ENCODE measurements at places on chromosomes 11 and 22.

- no peak overlapping the region for H3K27ac ChIP-seq
- H3K4me3 ChIP-seq, result no peak overlapping the region
- H3K4me1 ChIP-seq, result no peaks in the 10 kb centered on the region
- no peaks in the 10 kb centered on the region for H3K27me3 ChIP-seq
- no peak for DNase-seq
- peaks cover 27% of the 10 kb centered on the region for H3K36me3 ChIP-seq
Measured at GRCh38 chr11:68370211-68371111, 58.1 kb downstream of the LRP5 start.

- no peak overlapping the region for H3K4me3 ChIP-seq
- H3K27me3 ChIP-seq, result peaks cover 7% of the 10 kb centered on the region
- H3K36me3 ChIP-seq, result no peaks in the 10 kb centered on the region
- no peaks in the 10 kb centered on the region for H3K4me1 ChIP-seq
- DNase-seq, result no peak
Measured at GRCh38 chr11:2724104-2724503, 24.3 kb upstream of the KCNQ1OT1 start.

- H3K4me1 ChIP-seq, result peaks cover 3% of the 10 kb centered on the region
- H3K36me3 ChIP-seq, result no peaks in the 10 kb centered on the region
- no peak overlapping the region for H3K27ac ChIP-seq
- H3K27me3 ChIP-seq, result no peaks in the 10 kb centered on the region
Measured at GRCh38 chr11:113906038-113906437, 1.4 kb downstream of the HTR3B start.

DNA sequence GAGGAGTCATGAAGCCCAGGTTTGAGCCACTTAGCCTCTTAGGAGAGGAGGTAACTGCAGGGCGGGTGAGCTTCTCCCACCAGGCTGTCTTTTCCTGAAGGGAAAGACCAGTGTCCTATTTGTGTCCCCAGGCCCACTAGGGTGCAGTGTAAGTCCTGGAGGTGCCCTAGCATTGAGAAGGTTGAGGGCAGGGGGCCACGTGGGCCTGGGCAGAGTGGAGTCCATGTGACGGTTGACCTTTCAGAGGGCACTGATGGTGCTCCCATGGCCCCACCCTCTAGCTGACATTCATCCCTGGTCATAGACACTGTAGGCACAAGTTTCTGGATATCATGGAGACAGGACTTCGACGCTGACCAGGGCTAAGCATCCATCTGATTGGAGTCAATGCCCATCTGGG, 44.1 kb upstream of the TP53I11 start:
- no peaks in the 10 kb centered on the region for H3K27me3 ChIP-seq
- H3K4me1 ChIP-seq, result no peaks in the 10 kb centered on the region
- H3K4me3 ChIP-seq, result no peak overlapping the region

DNA sequence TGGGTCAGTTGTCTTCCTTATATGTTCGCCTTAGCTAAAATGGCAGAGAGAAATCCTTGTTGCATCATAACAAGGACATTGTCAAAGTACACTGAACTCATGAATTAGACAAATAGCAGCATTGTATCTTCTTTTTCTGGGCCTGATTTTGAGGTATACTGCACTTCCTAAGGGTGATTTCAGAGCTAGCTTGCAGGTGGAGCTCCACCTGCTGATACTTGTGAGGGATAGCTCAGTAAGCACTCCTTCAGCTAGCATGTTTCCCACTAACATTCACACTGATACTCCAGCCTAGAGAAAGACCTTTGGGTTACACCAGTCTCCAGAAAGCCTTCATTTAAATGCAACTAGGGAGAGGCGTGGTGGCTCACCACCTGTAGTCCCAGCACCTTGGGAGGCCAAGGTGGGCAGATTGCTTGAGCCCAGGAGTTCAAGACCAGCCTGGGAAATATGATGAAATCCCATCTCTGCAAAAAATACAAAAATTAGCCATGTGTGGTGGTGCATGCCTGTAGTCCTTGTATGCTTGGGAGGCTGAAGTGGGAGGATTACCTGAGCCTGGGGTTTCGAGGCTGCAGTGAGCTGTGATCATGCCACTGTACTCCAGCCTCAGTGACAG, 29.8 kb downstream of the JAM3 start:
- no peaks in the 10 kb centered on the region for H3K4me1 ChIP-seq
- H3K36me3 ChIP-seq, result peaks cover 34% of the 10 kb centered on the region
- no peaks in the 10 kb centered on the region for H3K27me3 ChIP-seq
- no peak for DNase-seq

DNA sequence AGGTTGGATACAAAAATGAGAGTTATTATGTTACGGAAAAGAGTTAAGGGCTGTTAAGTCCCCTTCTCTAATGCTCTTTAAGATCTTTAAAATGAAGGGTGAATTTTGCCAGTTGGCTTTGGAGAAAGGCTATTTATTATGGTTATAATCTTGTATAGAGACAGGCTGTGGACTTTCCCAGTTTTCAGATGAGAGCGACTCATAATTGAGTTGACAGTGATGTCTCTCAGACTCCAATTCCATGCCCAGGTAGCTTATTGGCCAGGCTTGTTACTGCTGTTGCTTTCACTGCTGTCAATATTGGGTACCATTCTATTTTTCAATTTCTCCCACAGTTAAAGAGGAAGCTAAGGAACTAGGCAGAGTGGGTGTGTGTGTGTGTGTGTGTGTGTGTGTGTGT, 13.1 kb downstream of the ENDOD1 start:
- H3K27me3 ChIP-seq, result no peaks in the 10 kb centered on the region
- no peak overlapping the region for H3K4me3 ChIP-seq
- DNase-seq, result no peak
- no peaks in the 10 kb centered on the region for H3K4me1 ChIP-seq

DNA sequence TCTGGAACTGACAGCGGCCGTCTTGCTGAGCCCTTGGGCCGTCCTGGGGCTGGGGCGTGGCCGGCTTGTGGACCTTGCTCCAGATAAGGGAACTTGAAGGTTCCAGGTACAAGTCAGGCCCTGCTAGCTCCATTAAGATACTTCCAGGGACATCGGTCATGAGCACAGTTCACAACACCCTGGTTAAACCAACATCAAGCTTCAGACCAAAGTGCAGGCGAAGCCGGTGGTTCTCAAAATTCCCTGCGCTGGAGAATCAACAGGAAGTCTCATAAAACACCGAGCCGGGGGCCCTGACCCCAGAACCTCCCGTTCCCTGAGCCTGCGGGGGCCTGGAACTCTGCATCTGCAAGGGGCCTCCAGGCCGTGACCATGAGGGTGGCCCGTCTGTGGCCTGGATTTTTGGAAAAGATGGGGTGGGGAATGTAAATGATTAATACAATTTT, 1043.8 kb downstream of the BRD1 start:
- no peaks in the 10 kb centered on the region for H3K27me3 ChIP-seq
- no peak overlapping the region for H3K27ac ChIP-seq
- DNase-seq, result no peak
- peaks cover 4% of the 10 kb centered on the region for H3K4me1 ChIP-seq
- no peak overlapping the region for H3K4me3 ChIP-seq

- H3K4me3 ChIP-seq, result no peak overlapping the region
- DNase-seq, result no peak
- peaks cover 9% of the 10 kb centered on the region for H3K4me1 ChIP-seq
- H3K27me3 ChIP-seq, result no peaks in the 10 kb centered on the region
- no peak overlapping the region for H3K27ac ChIP-seq
Measured at GRCh38 chr22:30809086-30809485, 114.4 kb downstream of the OSBP2 start.

GRCh38 chr22:39913321-39913720, 12.4 kb downstream of the GRAP2 start:
- no peaks in the 10 kb centered on the region for H3K36me3 ChIP-seq
- no peaks in the 10 kb centered on the region for H3K4me1 ChIP-seq
- H3K27me3 ChIP-seq, result no peaks in the 10 kb centered on the region

DNA sequence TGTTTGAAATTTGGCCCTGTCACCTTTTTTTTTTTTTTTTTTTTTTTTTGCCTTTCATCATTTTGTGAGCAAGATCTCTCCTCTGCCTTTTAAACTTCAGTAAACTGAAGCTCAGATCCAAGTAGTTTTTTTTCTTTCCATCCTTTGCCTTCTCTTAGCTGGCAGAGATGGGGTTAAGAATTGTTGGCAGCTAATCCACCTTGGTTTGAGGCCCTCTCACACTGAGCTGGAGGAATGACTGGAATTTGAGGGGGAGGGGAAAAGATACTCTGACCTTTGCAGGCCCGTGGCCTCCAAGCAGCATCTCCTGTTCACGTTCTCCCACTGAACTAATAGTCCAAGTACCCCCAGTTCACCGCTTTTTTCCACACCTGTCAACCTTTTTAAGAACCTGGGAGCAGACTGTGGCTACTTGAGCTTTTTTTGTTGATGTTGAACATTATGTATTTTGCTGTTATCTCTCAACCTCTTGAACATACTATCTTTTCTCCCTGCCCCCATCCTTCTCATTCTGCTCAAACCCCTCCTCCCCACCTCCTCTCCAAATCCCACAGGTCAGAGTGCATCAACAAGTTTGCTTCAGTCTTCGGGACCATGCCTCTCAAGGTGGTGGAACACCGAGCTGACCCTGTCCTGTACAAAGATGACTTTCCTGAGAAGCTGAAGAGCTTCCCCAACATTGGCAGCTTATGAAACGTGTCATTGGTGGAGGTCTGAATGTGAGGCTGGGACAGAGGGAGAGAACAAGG, 66.2 kb downstream of the ALX4 start:
- H3K36me3 ChIP-seq, result peaks cover 23% of the 10 kb centered on the region
- peak overlapping the region; percentile 36 for H3K4me3 ChIP-seq
- peak; percentile 73 for DNase-seq
- peaks cover 13% of the 10 kb centered on the region for H3K4me1 ChIP-seq
- peak overlapping the region; percentile 25 for H3K27ac ChIP-seq

- H3K36me3 ChIP-seq, result peaks cover 4% of the 10 kb centered on the region
- no peaks in the 10 kb centered on the region for H3K27me3 ChIP-seq
- no peak overlapping the region for H3K4me3 ChIP-seq
Measured at GRCh38 chr11:96472085-96472484, 82.3 kb downstream of the JRKL start.

DNA sequence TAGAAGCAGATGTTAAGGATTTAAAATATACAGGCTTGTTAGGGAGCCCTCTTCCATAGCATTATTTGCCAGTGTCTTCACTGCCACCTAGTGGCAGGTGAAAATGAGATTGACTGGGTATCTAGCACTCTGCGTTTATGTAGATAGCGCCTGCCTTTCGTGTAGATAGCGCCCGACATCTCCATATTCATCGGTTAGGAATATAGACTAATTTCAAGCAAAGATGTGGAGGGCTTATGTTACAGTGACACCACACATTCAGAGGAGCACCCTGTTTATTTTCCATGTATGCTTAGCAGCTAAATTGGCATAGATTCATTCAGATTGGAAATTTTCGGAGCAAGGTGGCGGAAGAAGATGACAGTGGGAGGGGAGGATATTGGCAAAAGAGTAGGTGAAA, 72.0 kb downstream of the SLC5A12 start:
- H3K27me3 ChIP-seq, result no peaks in the 10 kb centered on the region
- H3K27ac ChIP-seq, result no peak overlapping the region
- H3K36me3 ChIP-seq, result no peaks in the 10 kb centered on the region
- DNase-seq, result peak; percentile 64

DNA sequence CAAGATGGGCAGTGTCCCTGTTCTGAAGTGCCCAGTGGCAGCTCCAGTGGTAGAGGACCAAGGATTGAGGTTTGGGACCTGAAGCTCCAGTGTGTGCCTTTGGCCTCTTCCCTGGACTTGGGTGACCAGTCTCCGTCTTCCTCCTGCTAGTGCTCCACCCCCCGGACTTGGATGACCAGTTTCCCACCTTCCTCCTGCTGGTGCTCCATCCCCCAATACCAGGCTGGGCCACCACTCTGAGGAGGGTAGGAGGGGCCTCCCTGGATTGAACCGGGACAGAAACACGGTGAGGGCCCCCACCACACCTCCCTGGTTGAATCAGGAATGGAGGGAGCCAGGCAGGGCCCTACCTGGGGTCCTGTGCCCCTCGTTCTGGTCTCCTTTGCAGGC, 10.9 kb upstream of the NEAT1 start:
- no peak for DNase-seq
- H3K27ac ChIP-seq, result no peak overlapping the region
- H3K36me3 ChIP-seq, result peaks cover 4% of the 10 kb centered on the region
- no peak overlapping the region for H3K4me3 ChIP-seq
- no peaks in the 10 kb centered on the region for H3K27me3 ChIP-seq
- H3K4me1 ChIP-seq, result no peaks in the 10 kb centered on the region

GRCh38 chr11:91199866-91200265, 977.0 kb upstream of the CHORDC1 start:
- no peak overlapping the region for H3K27ac ChIP-seq
- DNase-seq, result no peak
- H3K4me3 ChIP-seq, result no peak overlapping the region
- no peaks in the 10 kb centered on the region for H3K36me3 ChIP-seq
- no peaks in the 10 kb centered on the region for H3K4me1 ChIP-seq

DNA sequence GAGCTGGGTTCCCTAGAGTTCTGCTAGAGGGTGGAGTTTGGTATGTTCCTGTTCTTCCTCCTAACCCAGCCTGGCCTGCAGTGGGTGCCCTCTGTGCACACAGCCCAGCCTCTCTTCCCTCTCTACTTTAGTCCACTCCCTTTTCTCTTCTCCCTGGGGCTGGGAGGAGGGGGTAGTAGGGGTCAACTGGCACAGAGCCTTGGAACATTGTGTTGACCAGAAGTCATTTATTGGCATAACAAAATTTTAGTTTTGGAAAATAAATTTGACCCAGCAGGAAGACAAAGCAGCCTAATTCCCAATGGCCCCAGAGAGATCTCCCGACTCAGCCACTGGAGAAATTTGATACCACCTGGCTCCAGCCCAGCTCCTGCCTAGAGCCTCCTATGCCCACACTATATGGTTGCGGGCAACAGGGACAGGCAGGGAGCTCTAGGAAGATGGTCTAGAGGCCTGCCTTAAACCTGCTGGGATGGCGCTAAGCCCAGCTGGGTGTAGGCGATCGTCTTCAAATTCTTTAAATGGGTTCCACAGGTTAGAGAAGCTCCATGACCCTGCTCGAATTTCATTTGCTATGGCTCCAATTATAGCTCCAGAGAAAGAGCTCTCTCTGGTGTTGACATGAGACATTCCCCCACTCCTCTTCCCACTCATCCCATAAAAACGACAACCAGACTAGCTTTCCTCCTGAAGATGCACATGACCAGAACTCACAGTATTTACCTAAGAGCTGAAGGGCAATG, 9.9 kb downstream of the PCSK7 start:
- no peaks in the 10 kb centered on the region for H3K4me1 ChIP-seq
- peaks cover 7% of the 10 kb centered on the region for H3K36me3 ChIP-seq
- no peak overlapping the region for H3K27ac ChIP-seq
- H3K4me3 ChIP-seq, result no peak overlapping the region
- no peaks in the 10 kb centered on the region for H3K27me3 ChIP-seq

DNA sequence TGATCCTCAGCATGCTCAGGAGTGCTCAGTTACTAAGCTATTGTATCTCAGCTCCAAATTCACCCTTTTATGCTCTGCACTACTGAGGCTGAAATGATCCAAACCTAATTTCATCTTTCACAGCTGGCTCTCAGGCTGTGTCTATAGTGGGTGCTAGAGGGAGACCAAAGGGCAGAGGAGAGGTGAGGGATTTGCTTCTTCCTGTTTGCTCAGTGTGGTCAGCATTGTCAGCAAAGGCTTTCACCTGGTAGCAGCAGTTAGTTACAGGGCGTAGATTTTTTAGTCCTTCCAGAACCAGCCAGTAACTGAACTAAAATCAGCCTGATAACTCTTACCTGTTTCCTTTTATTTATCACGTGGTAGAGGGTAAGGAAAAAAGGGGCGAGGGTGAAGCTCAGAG, 33.2 kb downstream of the XRCC6 start:
- H3K27me3 ChIP-seq, result no peaks in the 10 kb centered on the region
- no peak for DNase-seq
- H3K4me1 ChIP-seq, result no peaks in the 10 kb centered on the region
- H3K4me3 ChIP-seq, result no peak overlapping the region
- peaks cover 90% of the 10 kb centered on the region for H3K36me3 ChIP-seq
